H1 (cell line): ENCODE measurements at places on chromosomes 3 and 15. TPM values are rescaled to one million over a fixed set of nuclear protein-coding genes. Genes with fewer than 3 reads are reported as not detected.

DNA sequence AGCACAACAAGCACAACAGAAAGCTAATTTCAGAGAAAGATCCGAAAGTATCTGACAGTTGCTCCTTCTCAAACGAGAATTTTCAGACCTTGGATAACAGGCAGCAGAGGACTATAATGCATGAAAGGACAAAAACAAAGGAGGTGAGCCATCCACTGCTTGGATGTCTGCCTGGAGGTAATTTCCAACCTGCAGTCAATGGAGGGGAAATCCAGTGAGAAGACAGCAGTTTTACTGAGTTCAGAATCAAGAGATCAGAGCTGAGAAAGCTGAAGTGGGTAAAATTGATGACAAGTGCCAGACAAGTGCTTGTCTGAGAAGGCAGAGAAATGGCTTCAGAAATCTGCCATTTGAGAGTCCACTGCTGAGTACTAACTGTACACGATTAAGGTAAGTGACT is 22.1 kb downstream of the UBE3A start:
- DNase-seq: no peak
- H3K4me1 ChIP-seq: no peaks in the 10 kb centered on the region
- H3K27ac ChIP-seq: no peak overlapping the region
- no peaks in the 10 kb centered on the region for H3K27me3 ChIP-seq

DNA sequence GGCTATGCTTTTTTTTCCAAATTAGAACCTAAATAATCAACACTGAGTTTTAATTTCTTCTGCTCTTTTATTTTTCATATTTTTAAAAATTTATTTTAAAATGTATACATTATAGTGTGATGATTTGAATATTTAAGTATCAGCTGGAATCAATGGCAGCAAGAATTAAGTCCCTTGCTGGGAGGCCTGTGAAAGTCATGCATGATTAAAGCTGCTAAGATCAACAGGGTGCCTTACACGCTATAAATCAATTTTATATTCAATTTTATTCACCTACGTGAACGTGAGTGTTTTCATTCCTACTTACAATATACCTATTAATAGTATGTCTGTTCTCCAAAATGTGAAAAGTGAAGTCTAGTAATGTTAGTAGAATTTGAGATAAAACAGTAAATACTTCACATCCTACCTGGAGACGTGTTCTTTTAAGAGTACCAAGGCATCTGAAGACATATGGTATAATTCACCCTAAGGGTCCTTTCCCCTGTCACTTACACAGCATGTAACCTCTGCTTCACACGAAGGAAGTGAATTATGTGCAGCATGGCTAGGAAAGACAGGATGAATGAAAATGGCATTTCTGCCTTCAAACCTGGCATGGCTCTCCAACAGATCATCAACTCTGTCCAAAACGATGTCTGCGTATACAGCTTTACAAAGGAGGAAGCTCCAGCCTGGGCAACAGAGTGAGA is 640.4 kb upstream of the ROBO1 start:
- H3K27me3 ChIP-seq: no peaks in the 10 kb centered on the region
- no peaks in the 10 kb centered on the region for H3K4me1 ChIP-seq
- H3K27ac ChIP-seq: no peak overlapping the region
- no peak for DNase-seq
- H3K4me3 ChIP-seq: no peak overlapping the region

DNA sequence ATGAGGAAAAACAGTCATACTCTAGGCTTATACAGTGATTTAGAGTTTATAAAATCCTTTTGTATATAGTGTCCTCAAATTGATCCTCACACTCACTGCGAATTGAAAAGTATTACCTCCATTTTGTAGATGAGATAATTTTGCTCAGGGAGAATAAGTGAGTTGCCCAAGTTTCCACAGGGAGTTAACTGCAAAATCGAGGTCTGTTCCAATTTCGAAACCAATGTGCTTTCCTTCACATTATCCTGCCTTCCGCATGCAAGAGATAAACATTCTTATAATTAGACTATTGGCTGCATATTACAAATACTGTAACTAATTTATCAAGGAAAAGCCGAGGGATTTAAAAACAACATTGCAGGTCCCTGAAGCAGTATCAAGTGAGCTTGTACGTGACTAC is 667.0 kb downstream of the SQOR start:
- DNase-seq: no peak
- no peaks in the 10 kb centered on the region for H3K36me3 ChIP-seq
- no peak overlapping the region for H3K27ac ChIP-seq

DNA sequence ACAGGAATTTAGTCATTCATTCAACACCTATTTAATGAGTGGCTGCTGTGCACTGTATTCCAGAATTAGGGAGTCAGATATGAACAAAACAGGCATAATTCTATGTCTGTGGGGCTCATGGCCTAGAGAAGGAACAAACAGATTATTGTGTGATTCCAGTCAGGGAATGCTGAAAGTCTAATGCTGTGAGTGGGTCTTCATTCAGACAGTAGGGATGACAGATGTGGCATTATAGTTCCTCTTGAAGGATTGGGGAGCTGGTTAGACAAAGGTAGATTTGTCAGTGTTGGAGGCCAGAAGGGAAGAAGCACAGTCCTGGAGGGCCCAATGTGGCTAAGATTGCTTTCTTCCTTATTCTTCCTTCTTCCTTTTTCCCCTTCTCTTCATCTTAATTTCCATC is 226.4 kb upstream of the EIF1B start:
- no peaks in the 10 kb centered on the region for H3K36me3 ChIP-seq
- no peak for DNase-seq
- no peaks in the 10 kb centered on the region for H3K27me3 ChIP-seq
- no peak overlapping the region for H3K4me3 ChIP-seq

DNA sequence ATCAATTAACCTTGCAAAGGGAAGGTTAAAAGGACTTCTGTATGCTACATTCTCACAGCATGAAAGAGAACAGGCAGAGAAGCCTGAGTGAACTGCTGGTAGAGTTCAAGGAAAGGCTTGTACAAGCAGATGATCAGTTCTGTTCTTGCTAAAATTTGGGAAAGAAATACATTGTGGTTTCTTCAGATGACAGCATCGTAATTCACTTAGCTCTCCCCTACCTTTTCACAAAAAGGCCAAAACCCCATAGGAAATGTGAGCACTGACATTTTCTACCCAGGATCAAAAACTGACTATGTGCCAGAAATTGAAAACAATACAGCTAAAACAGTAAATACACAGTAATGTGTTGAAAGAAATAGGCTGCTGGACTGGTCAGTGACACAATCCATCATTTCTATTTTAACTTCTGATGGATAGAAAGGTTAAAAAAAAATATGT is 216.4 kb downstream of the DPH6 start:
- H3K4me3 ChIP-seq: no peak overlapping the region
- H3K27ac ChIP-seq: no peak overlapping the region
- DNase-seq: no peak
- no peaks in the 10 kb centered on the region for H3K4me1 ChIP-seq
- H3K27me3 ChIP-seq: no peaks in the 10 kb centered on the region
- H3K36me3 ChIP-seq: no peaks in the 10 kb centered on the region

GRCh38 chr3:8443829-8444791 is 57.5 kb upstream of the LMCD1 start:
- H3K27me3 ChIP-seq: no peaks in the 10 kb centered on the region
- H3K4me1 ChIP-seq: peaks cover 2% of the 10 kb centered on the region; the same call in 1 of the 2 replicates
- H3K27ac ChIP-seq: 0 out of 2 replicates have a peak overlapping the region, but pooled peaks have one; percentile 14
- no peak overlapping the region for H3K4me3 ChIP-seq
- peak; percentile 55 for DNase-seq

DNA sequence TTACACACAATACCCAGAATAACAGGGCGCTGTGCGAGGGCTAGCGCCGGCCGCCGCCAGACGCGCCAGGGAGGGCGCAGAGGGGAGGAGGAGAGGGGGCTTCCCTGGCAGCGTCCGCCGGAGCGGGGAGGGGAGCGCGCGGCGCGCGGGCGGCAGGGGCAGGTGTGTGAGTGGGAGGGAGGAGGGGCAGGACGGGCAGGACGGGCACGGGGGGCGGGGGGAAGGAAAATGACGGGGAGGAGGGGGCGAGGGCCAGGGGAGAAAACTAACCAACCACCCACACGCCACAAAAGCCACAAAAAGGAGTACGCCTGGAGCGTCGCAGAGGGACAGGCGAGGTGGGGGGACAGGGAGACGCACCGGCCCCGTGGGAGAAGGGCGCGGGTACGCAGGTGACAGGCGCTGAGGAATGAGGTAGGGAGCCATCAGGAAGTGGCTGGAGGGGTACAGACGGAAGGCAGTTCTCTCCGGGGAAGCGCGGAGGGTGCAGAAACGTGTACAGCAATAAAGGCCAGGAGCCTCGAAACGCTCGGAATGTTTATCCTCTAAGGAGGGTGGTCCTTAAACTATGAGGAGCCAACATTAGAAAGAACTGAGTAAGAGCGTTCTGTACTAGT is 610 bp upstream of the SATB1 start:
- H3K27me3 ChIP-seq: no peaks in the 10 kb centered on the region
- peak overlapping the region; percentile 90 for H3K4me3 ChIP-seq
- H3K4me1 ChIP-seq: no peaks in the 10 kb centered on the region
- no peaks in the 10 kb centered on the region for H3K36me3 ChIP-seq
- DNase-seq: no peak

GRCh38 chr15:54519577-54519976 is 541.3 kb downstream of the UNC13C start:
- H3K4me1 ChIP-seq: no peaks in the 10 kb centered on the region; the same call in 1 of the 2 replicates
- H3K27ac ChIP-seq: no peak overlapping the region
- H3K4me3 ChIP-seq: no peak overlapping the region
- no peak for DNase-seq
- H3K27me3 ChIP-seq: no peaks in the 10 kb centered on the region

- DNase-seq: no peak
- no peaks in the 10 kb centered on the region; the same call in 1 of the 2 replicates for H3K4me1 ChIP-seq
Measured at GRCh38 chr3:47413751-47414150, 32.9 kb downstream of the PTPN23 start.

- H3K27ac ChIP-seq: no peak overlapping the region
- no peaks in the 10 kb centered on the region for H3K27me3 ChIP-seq
- no peaks in the 10 kb centered on the region for H3K4me1 ChIP-seq
- 0 out of 2 replicates have a peak, but pooled peaks cover 2% of the 10 kb centered on the region for H3K36me3 ChIP-seq
- no peak for DNase-seq
Measured at GRCh38 chr3:25724948-25725645, 58.1 kb downstream of the NGLY1 start.

DNA sequence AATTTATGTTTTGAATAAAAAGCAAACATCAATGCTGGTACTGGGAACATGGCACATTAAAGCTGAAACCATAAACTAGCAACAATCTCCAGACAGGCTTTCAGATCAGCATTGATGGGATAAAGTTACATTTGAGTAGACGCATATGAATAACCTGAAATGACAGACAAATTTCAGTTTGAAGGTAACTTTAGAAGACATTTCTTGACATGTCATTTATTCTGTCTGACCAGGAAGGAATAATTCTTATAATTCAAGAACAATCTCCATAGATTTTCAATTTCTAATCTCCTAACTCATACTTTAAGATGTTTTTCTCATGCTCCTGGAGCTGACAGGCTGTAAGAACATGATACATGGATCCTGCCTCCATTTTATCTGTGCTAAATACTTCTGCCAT is 69.8 kb downstream of the PLCH1 start:
- H3K4me3 ChIP-seq: no peak overlapping the region
- no peak overlapping the region for H3K27ac ChIP-seq
- H3K27me3 ChIP-seq: no peaks in the 10 kb centered on the region
- H3K36me3 ChIP-seq: no peaks in the 10 kb centered on the region

DNA sequence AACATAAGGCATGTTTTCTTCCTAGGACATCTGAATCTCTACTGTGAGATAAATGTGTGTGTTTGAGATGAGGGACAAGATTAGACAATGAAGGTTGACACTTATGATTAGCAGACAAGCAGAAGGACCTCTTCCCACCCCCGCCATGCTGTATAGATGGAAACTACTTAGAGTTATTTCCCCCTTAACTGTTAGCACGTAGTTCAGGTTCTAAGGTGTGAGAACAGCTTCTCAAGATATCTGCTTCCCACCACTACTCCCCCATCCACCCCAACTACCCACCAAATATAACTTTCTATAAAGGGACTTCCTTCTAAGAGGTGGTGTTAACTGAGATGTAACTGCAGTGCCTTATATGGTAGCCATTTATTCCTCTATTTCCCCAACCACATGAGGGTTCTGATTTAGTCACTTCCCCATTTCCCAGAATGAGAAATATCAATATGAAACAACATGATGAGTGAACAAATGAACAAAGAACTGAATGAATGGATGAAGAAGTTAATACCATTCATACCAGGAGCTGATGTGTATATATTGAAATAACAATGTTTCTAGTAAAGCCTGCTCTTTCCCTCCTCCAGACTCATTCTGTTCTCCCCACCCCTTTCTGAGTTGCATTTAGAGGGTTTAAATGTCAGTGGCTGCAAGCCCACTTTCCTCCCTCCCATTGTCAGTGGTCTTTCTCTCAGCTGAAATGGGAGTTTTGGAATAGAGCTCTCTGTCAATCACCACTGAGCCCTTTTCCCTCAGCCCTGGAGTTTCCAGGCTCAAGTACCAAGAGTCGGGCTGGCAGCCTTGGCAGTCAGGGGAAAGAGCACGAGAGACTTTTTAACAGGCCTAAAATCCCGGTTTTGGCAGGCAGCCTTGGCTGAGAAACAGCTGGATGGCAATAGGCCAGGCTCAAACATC is 7.7 kb upstream of the RFTN1 start:
- H3K27me3 ChIP-seq: no peaks in the 10 kb centered on the region
- H3K4me1 ChIP-seq: no peaks in the 10 kb centered on the region; the same call in 1 of the 2 replicates
- no peak overlapping the region for H3K4me3 ChIP-seq
- no peak for DNase-seq
- no peak overlapping the region for H3K27ac ChIP-seq
- H3K36me3 ChIP-seq: no peaks in the 10 kb centered on the region

GRCh38 chr15:38454696-38455090 is 766 bp downstream of the FAM98B start:
- peak overlapping the region; percentile 94 for H3K4me3 ChIP-seq
- no peak for DNase-seq
- no peaks in the 10 kb centered on the region for H3K36me3 ChIP-seq

- H3K36me3 ChIP-seq: no peaks in the 10 kb centered on the region
- no peak overlapping the region for H3K4me3 ChIP-seq
- no peak overlapping the region for H3K27ac ChIP-seq
- no peaks in the 10 kb centered on the region for H3K27me3 ChIP-seq
- DNase-seq: peak; percentile 41
Measured at GRCh38 chr3:61657689-61658088, 96.3 kb downstream of the PTPRG start.

GRCh38 chr15:25095179-25095578 is 140.4 kb downstream of the SNRPN start:
- no peak overlapping the region for H3K4me3 ChIP-seq
- no peak overlapping the region for H3K27ac ChIP-seq
- no peak for DNase-seq
- peaks cover 51% of the 10 kb centered on the region for H3K36me3 ChIP-seq

Gene SYNPR
- total RNA-seq: 0.54 and 0.99 TPM in 2 replicates

Gene SAMMSON
- total RNA-seq: not detected in 2 replicates

Gene NR2F2
- not detected in 2 replicates for total RNA-seq

Gene FOXB1
- 1.5 and 2.1 TPM in 2 replicates for total RNA-seq

Gene BCL2A1
- total RNA-seq: not detected in 2 replicates

Gene IMPG2
- 0.06 and 0.08 TPM in 2 replicates for total RNA-seq

Gene NR2E3
- 0.40 and 0.56 TPM in 2 replicates for total RNA-seq

Gene PLSCR4
- 1.5 and 2.9 TPM in 2 replicates for total RNA-seq
